Activated CD4-positive, alpha-beta memory T cell treated with anti-CD3 and anti-CD28 coated beads, Interleukin-2, amount 10 ng/mL, durations not matched to agents 7 days and 5 days (primary cell): ENCODE measurements at places on chromosomes 16 and 17. TPM values are rescaled to one million over a fixed set of nuclear protein-coding genes. Genes with fewer than 3 reads are reported as not detected.

- no peak for DNase-seq
These were observed 100.2 kb downstream of the PHKB start for GRCh38 chr16:47561286-47561685.

DNA sequence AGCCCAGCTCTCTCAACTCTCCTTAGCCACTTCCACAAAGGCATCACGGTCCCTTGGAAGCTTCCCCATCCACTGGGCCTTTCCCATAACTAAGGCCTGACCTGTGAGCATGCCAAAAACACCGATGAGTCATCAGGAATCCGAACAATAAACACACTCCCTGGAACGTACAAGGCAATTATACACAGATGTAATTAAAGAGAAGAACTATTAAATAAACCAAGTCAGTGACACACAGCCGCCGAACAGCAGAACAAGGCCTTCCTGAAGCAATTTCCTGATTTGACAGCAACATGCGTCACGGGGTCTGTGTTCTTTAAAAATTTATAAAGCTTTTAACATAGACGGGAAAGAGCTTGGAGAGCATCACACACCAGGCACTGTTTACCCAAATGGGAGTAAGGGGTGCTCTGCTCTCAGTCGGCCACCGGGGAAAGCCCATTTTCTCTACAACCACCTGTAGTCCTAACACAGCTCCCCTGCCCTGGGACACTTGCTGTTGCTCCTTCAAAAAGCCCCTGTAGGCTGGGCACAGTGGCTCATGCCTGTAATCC is 29.4 kb downstream of the COG7 start:
- no peak for DNase-seq

DNA sequence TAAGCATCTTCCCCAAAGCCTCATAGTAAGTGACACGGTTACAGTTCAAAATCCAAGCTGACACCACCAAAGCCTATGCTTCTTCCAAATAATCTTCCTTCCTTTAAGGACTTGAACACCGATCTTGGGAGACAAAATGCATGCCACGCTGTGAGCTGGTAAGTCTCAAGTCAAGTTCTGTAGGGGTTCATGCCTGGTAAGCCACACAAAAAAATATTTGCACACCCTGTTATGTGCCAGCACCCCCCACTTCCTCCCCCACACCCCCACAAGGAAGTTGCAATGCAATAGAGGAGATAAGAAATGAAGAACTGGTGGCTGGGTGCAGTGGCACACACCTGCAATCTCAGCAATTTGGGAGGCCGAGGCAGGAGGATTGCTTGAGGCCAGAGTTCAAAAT is 5.6 kb downstream of the NOG start:
- DNase-seq, result no peak

DNA sequence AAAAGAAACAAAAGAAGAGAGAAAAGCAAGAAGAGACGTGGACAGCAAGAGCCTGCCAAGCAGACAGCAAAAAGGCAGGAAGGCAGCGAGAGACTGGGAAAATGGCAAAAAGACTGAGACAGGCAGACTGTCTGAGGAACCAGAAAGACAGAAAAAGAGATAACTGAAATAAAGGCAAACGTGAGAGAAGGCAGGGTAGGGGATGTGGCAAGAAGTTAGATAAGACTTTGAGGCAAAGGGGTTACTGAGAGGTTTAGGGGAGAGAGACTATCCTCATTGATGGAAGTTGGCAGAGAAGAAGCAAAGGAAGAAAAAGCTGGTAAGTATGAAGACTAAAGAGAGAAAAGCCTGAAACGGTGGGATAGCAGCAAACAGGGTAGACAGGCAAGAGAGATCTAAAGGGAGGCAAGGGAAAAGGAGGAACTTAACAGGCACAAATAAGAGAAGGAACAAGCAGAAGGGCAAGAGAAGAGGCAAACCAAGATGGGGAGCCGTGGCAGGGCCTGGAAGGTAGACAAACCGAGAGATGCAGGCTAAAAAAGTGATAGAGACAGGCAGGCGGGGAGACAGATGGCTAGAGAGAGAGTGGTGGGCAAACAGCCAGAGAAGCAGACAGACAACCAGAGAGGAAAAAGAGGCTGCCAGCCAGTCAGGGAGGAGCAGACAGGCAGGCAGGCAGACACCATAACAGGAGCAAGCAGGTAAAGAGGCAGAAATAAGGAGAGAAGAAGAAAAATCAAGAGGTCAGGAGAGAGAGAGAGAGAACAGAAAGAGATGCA is 7.1 kb upstream of the CHD3 start:
- DNase-seq, result no peak

CIITA gene
- 48.9 TPM for total RNA-seq

KRT23 gene
- not detected for total RNA-seq

DNA sequence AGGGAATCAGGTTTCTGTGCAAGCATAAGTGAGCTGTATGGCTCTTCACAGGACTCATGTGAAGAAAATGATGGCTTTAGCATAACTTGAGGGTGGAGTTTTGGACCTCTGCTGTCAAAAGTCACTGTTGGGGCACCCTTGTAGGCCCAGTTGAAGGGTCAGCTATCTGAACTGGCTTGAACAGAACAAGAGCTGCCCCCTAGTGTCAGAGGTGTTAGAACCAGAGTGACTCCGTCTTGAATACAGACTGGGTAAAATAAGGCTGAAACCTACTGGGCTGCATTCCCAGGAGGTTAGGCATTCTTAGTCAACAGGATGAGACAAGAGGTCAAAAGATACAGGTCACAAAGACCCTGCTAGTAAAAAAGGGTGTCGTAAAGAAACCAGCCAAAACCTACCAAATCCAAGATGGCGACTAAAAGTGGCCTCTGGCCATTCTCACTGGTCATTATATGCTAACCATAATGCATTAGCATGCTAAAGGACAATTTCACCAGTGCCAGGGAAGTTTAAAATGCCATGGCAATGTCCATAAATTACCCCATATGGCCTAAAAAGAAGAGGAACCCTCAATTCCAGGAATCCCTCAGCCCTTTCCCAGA is 484.0 kb upstream of the ERCC4 start:
- no peak for DNase-seq

LCAT gene
- total RNA-seq, result 10.7 TPM

DNA sequence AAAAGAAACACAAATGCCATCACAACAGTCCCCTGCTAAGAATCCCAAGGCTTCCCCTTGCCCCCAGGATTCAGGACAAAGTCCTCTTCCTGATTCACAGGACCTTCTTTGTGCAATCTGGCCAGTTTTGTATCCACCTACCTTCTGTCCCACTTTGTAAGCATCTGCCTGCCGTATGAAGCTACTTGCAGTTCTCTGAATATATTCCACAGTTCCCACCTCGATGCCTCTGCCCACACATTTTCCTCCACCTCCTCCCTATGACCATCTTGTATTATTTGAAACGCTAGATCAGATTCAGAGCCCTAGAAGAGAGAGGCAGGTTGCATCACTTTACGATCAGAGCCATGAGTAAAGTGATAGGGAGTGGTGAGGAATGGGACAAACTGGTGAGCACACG is 159.2 kb upstream of the XYLT1 start:
- DNase-seq, result no peak

DNA sequence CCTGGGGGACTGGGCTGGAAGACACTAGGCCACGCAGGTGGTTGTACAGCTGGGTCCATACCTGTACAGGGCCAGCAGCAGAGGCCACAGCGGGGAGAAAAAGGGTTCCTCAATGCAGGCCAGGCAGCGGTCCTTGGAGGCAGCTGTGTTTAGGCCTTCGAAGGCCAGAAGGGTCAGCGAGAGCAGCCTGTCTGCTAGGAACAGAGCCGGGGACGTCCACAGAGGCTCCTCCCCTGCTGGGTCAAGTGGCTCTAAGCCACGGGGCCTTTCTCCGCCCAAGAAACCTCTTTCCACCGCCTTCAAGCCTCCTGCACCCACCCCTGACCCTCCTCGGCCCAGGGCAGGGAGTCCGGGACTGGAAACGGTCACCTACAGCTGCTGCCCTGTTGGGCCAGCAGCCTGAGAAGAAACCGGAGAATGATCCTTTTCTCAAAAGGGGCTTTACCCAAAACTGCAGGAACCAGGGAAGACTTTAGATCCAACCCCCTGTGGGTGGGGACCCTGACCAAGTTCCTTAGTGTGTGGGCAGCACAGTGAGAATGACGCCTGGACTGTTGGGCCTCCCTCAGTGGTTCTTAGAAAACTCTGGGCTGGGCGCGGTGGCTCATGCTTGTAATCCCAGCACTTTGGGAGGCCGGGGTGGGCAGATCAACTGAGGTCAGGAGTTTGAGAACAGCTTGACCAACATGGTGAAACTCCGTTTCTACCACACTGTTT is 8.4 kb upstream of the SPATA2L start:
- no peak for DNase-seq

DNA sequence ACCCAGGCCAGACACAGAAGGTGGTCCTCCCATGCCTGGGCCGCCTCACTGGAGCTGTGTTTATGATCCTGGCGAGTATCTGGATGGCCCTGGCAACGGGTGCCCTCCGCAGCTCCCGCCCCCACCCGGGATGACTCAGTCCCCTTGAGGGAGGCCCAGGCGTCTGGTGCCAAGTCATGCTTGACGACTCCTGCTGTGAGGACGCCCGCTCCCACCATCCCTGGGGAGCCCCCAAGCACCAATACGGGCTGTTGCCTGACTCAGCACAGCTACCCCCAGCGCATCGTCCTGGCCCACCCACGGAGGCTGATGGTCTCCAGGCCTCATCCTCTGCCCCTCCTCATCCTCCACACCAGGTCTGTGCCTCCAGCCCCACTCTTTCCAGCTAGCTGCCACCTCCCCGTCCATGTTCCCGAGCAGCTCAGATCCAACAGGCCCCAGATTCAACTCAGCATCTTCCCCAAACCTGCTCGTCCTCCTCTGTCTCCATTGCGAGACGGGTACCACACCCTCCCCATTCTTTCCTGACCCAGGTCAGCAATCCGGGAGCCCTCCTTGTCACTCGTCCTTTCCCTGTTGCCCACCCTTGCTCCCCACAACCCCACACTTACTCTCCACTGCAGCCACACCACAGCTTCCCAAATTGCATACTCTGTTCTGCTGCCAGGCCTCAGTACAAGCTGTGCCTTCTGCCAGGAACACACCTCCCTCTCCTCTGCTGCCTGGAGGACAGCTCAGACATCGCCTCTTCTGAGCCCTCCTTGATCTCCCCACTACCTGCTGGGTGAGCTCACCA is 2.6 kb downstream of the CAMKK1 start:
- DNase-seq, result no peak

GRCh38 chr17:5126719-5127488 is 11.1 kb downstream of the USP6 start:
- DNase-seq, result no peak

CHMP6 gene
- total RNA-seq, result 31.6 TPM

DNA sequence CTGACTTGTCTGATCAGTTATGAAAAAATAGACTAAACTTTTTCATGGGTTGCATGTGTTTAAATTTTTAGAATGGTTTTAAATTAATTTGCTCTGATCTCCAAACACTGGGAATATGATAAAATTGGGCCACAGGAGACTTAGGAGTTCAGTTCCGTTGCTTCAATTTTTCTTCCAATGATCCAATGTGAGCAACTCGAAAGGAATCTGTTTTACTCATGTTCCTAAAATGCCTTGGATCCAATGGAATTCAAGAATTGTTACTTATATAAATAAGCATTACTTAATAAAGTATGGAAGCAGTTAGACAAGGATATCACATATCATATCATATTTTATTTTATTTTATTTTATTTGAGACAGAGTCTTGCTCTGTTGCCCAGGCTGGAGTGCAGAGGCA is 56.0 kb upstream of the NACA2 start:
- no peak for DNase-seq

GRCh38 chr16:4648917-4649316 is 24.3 kb downstream of the MGRN1 start:
- no peak for DNase-seq

DNA sequence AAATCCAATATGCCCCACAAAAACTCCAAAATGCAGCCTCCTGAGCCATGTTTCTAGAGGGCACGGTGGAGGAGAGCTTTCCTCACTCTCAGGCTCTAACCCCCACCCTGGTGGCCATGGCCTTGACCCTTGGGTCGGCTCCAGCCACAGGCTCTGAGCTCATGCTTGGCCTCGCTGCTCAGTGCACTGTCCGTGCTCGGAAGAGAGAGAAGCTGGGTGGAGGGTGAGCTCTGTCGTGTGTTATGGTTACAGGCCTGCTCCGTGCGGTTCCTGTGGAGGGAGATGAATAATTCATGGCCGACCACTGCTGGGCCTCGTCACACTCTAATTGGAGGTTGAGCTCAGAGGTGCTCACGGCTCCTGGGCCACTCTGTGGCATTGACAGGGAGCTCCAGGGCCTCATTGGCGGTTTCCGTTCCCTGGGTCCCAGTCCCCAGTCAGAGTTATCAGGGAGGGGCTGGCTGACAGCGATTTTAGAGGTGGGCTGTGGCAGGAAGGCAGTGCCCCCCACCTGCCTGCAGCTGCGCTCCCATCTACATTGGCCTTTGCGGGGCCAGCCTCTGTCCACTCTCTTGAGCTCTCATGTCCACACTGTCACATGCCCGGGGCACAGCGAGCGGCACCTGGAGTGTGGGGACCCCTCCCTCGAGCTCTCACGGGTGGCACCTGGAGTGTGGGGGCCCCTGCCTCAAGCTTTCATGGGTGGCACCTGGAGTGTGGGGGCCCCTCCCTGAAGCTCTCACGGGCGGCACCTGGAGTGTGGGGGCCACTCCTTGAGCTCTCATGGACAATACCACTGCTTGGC is 24.9 kb downstream of the ACSF3 start:
- no peak for DNase-seq

DNA sequence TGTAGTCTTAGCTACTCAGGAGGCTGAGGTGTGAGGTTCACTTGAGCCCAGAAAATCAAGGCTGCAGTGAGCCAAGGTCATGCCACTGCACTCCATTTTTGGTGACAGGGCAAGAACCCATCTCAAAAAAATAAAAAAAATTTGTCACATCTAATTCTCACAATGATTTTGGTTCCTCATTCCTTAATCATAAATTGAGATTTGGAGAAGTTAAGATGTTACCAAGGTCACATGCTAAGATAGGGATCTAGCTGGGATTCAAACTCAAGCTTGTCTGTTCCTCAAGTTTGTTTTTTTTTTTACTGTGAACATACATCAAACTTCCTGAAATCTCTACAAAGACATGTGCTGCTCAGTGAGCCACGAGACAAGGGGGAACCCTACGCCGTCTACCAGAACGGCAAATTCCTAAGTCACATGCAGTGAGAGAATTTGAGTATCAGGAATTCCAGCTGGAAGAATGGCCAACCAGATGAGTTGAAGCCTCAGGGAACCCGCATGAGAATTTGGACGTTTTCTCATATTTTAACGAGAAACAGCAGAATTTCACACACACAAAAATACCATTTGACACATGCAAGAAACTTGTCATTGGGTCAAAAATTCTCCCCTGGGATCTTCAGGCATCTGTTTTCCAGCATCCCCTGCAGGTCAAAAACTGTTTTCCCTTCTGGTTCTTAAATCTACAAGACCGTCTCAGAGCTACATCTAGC is 414.1 kb upstream of the GOT2 start:
- no peak for DNase-seq
